GM23338 (cell line): ENCODE measurements at places on chromosomes 5 and 9. TPM values are rescaled to one million over a fixed set of nuclear protein-coding genes. Genes with fewer than 3 reads are reported as not detected.
A peak's percentile ranks its signal among the peaks of the same experiment; 100 is the strongest.

GRCh38 chr5:58891086-58891970 lies 308.5 kb downstream of the RAB3C start:
- no peaks in the 10 kb centered on the region for H3K27me3 ChIP-seq
- H3K4me3 ChIP-seq: no peak overlapping the region
- peak; percentile 85 for DNase-seq
- no peaks in the 10 kb centered on the region for H3K36me3 ChIP-seq
- no peak overlapping the region for H3K27ac ChIP-seq

CER1 gene
- polyA plus RNA-seq: 0.73 and 0.90 TPM in 2 replicates

- no peak for DNase-seq
- H3K36me3 ChIP-seq: no peaks in the 10 kb centered on the region
- no peak overlapping the region for H3K27ac ChIP-seq
- peak overlapping the region; percentile 69 for H3K4me3 ChIP-seq
These were observed 1.2 kb downstream of the ARRDC1 start for GRCh38 chr9:137606734-137607138.

DNA sequence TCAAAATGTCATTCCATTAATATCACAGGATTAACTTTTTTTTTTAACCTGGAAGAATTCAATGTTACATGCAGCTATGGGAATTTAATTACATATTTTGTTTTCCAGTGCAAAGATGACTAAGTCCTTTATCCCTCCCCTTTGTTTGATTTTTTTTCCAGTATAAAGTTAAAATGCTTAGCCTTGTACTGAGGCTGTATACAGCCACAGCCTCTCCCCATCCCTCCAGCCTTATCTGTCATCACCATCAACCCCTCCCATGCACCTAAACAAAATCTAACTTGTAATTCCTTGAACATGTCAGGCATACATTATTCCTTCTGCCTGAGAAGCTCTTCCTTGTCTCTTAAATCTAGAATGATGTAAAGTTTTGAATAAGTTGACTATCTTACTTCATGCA lies 20.6 kb downstream of the PCA3 start:
- no peak overlapping the region for H3K4me3 ChIP-seq
- H3K36me3 ChIP-seq: no peaks in the 10 kb centered on the region
- DNase-seq: no peak
- H3K4me1 ChIP-seq: no peaks in the 10 kb centered on the region
- no peaks in the 10 kb centered on the region for H3K27me3 ChIP-seq
- no peak overlapping the region for H3K27ac ChIP-seq

- no peaks in the 10 kb centered on the region for H3K4me1 ChIP-seq
- no peaks in the 10 kb centered on the region for H3K36me3 ChIP-seq
- H3K4me3 ChIP-seq: no peak overlapping the region
- no peak for DNase-seq
These were observed 22.2 kb downstream of the TTLL11 start for GRCh38 chr9:122070728-122071515.

SLC34A3 gene
- polyA plus RNA-seq: not detected in 2 replicates

DNA sequence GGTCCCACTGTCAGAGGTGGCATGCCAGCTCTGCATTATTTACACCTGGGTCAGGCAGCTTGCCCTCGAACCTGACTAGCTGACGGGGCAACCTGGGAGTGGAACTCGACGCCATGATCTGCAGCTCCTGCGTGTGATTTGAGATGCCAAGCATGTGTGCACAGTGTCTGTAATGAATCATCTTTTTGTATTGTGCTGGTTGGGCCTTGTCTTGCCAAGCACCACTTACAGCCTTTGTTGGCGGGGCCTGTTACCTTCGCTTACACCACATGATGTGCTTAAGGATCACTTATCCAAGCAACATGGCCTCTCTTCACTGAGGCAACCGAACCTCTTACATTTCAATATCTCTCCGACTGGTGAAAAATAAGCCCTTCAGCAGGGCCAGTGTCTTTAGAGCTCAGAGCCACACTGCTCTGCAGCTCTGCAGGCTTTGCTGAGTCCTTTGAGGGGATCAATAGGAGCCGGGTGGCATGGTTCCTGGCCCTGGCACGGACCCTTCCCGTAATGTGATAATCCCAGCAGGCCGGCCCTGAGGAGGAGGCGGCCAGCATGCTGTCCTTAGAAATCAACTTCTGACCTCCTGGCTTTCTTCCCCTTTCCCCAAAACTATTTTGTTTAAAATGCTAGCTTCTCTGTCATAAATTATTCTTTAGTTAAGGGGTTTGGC lies 297.7 kb upstream of the CD180 start:
- no peak overlapping the region for H3K4me3 ChIP-seq
- H3K27ac ChIP-seq: no peak overlapping the region
- DNase-seq: no peak
- no peaks in the 10 kb centered on the region for H3K36me3 ChIP-seq

SEMA5A gene
- polyA plus RNA-seq: 1.8 and 2.1 TPM in 2 replicates

GRCh38 chr5:157494178-157494832 lies 34.3 kb downstream of the NIPAL4 start:
- no peak overlapping the region for H3K4me3 ChIP-seq
- DNase-seq: no peak
- no peak overlapping the region for H3K27ac ChIP-seq
- no peaks in the 10 kb centered on the region for H3K27me3 ChIP-seq
- no peaks in the 10 kb centered on the region for H3K36me3 ChIP-seq

GRCh38 chr5:100902440-100903038 lies 543 bp downstream of the ST8SIA4 start:
- peaks cover 80% of the 10 kb centered on the region for H3K27me3 ChIP-seq
- DNase-seq: peak; percentile 61
- H3K36me3 ChIP-seq: no peaks in the 10 kb centered on the region
- peaks cover 20% of the 10 kb centered on the region for H3K4me1 ChIP-seq

ZNF346 gene
- polyA plus RNA-seq: 6.8 and 11.0 TPM in 2 replicates

DNA sequence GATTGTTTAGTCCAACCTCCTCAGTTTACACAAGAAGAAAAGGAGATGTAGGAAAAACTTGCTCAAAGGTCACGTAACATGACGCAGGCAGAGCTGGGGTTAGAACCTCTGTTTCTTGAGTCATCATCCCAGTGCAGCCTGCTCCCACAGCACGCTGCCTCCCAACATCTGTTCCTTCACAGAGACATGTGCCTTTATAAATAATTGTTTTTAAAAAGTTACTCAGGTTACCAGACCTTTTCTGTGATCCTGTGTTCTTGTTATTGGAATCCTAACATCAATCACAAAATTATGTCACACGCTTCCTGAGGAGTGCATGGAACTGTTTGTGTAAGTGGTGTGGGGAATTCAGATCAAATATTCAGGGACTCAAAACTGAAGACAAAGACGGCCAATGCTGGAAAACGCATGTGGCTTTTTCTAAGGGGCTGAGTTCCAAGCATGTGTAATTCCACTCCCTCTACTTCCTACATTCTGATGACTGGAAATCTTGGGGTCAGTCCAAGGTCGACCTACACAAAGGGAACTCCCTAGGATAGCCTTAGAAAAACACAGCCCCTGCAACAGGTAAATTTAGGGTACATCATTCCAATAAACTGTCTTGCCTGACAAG lies 184.3 kb downstream of the TSSK1B start:
- H3K36me3 ChIP-seq: no peaks in the 10 kb centered on the region
- H3K4me3 ChIP-seq: no peak overlapping the region
- no peak overlapping the region for H3K27ac ChIP-seq
- DNase-seq: no peak
- H3K27me3 ChIP-seq: no peaks in the 10 kb centered on the region

ENG gene
- polyA plus RNA-seq: 2.6 TPM in 2 replicates

IL5 gene
- not detected in 2 replicates for polyA plus RNA-seq

TXNDC8 gene
- polyA plus RNA-seq: not detected in 2 replicates

DNA sequence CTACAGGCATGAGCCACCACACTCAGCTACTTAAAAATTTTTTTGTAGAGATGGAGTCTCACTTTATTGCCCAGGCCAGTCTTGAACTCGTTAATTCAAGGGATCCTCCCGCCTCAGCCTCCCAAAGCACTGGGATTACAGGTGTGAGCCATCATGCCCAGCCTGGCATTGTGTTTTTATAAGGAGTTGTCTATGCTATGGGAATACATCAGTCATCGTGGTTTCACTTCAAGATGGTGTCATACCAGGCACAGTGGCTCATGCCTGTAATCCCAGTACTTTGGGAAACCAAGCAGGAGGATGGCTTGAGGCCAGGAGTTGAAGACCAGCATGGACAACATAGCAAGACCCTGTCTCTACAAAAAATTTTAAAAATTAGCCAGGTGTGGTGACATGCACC lies 49.7 kb downstream of the CYSTM1 start:
- no peaks in the 10 kb centered on the region for H3K4me1 ChIP-seq
- no peaks in the 10 kb centered on the region for H3K27me3 ChIP-seq
- no peak overlapping the region for H3K4me3 ChIP-seq
- no peak for DNase-seq
- H3K36me3 ChIP-seq: no peaks in the 10 kb centered on the region

GRCh38 chr5:100576217-100576751 lies 41.1 kb downstream of the FAM174A start:
- H3K36me3 ChIP-seq: no peaks in the 10 kb centered on the region
- H3K27ac ChIP-seq: no peak overlapping the region
- no peak overlapping the region for H3K4me3 ChIP-seq
- no peaks in the 10 kb centered on the region for H3K4me1 ChIP-seq
- H3K27me3 ChIP-seq: no peaks in the 10 kb centered on the region
- no peak for DNase-seq

DNA sequence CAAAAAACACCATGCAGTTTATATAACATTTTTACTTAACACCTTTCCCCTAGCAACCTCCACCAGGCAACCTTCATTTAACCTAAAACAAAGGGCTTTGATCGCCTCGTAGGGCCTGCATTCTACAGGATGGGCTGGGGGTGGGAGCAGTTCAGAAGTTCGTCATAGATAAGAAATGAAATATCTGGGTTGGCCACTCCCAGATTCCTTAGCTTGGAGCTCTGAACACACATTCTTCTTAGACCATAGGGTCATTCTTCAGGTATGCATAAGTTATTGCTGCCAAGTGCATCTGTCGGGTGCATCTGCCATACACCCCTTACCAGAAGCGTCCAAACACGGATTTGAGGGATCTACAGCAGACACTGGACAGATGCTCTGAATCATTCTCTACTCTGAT lies 4.3 kb upstream of the SLC22A5 start:
- peaks cover 4% of the 10 kb centered on the region for H3K27me3 ChIP-seq
- H3K4me1 ChIP-seq: no peaks in the 10 kb centered on the region
- no peaks in the 10 kb centered on the region for H3K36me3 ChIP-seq
- DNase-seq: no peak

IL3 gene
- not detected in 2 replicates for polyA plus RNA-seq

TRAF1 gene
- polyA plus RNA-seq: 0.39 and 0.63 TPM in 2 replicates

HAND1 gene
- not detected in 2 replicates for polyA plus RNA-seq

PLEKHG4B gene
- 33.5 and 34.2 TPM in 2 replicates for polyA plus RNA-seq

GCNT4 gene
- polyA plus RNA-seq: 1.4 and 2.5 TPM in 2 replicates

NSUN2 gene
- 59.3 and 65.4 TPM in 2 replicates for polyA plus RNA-seq

TCF7 gene
- polyA plus RNA-seq: 5.2 and 5.6 TPM in 2 replicates

SPACA9 gene
- 0.85 and 1.1 TPM in 2 replicates for polyA plus RNA-seq

MCTP1 gene
- polyA plus RNA-seq: 3.0 and 3.7 TPM in 2 replicates

CAMK2A gene
- polyA plus RNA-seq: 0.18 TPM in 1 of 2 replicates, not detected in the other

DNA sequence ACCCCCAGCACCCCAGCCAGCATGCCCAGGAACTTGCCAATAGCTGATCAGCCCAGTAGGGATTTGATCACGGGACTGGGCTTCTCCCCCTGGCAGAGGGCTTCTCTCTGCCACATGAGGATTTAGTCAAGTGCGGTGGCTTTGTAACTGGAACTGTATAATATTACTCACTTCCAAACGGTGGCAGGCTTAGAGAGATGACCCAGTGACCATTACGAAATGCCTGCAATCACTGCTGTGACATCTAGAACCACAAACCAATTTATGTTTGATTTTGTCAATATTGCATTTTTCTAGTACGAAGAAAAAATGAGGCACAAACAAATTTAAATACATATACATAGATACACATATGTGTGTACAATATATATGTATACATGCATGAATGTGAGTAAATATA lies 192.1 kb downstream of the ERCC6L2 start:
- no peaks in the 10 kb centered on the region for H3K36me3 ChIP-seq
- H3K4me1 ChIP-seq: no peaks in the 10 kb centered on the region; the same call in 1 of the 2 replicates
- H3K27me3 ChIP-seq: no peaks in the 10 kb centered on the region
- no peak overlapping the region for H3K27ac ChIP-seq
- H3K4me3 ChIP-seq: no peak overlapping the region

SAP30L gene
- polyA plus RNA-seq: 29.3 and 36.8 TPM in 2 replicates

PPP2R2B gene
- 28.4 and 33.9 TPM in 2 replicates for polyA plus RNA-seq

DNA sequence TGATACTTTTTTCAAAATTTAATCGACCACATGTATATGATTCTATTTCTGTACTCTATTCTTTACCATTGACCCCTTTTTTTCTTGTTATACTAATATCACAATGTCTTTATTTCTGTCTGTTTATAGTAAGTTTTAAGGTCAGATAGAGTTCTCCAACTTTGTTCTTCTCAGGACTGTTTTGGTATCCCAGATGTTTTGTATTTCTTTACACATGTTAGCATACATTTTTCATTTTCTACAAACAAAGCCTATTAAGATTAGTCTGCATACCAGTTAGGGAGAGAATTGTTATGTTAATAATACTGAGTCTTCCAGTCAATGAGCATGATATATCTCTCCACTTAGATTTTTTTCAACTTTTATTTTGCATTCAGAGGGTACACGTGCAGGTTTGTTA lies 8.2 kb upstream of the CAMK4 start:
- no peaks in the 10 kb centered on the region for H3K36me3 ChIP-seq
- H3K4me1 ChIP-seq: peaks cover 17% of the 10 kb centered on the region
- no peaks in the 10 kb centered on the region for H3K27me3 ChIP-seq
- no peak overlapping the region for H3K4me3 ChIP-seq
- no peak overlapping the region for H3K27ac ChIP-seq

CCDC187 gene
- polyA plus RNA-seq: not detected in 2 replicates

DNA sequence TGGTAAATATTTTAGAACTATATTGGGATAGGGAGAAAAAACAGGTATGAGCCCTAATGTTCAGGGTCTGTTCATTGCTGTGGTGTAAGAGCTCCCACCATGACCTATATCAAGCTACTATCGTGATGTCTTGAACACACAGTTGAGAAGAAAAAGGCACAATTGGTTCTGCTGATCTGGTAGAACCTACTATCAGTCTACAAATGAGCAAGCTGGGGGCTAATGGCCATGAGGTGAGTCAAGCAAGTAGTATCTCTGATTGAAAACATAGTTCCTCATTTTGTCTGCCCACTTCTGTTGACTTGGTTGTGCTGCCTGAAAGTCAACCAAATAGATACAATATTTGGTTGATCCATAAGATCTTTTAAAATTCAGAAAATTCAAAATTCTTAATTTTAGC lies 1026.3 kb downstream of the CDH12 start:
- no peaks in the 10 kb centered on the region for H3K27me3 ChIP-seq
- H3K36me3 ChIP-seq: no peaks in the 10 kb centered on the region
- no peak overlapping the region for H3K4me3 ChIP-seq
- no peak overlapping the region for H3K27ac ChIP-seq

GRCh38 chr5:63127054-63127453 lies 548.4 kb downstream of the LRRC70 start:
- no peak overlapping the region for H3K27ac ChIP-seq
- no peak for DNase-seq
- H3K27me3 ChIP-seq: no peaks in the 10 kb centered on the region
- peaks cover 17% of the 10 kb centered on the region; the same call in 1 of the 2 replicates for H3K4me1 ChIP-seq
- no peaks in the 10 kb centered on the region for H3K36me3 ChIP-seq

DNA sequence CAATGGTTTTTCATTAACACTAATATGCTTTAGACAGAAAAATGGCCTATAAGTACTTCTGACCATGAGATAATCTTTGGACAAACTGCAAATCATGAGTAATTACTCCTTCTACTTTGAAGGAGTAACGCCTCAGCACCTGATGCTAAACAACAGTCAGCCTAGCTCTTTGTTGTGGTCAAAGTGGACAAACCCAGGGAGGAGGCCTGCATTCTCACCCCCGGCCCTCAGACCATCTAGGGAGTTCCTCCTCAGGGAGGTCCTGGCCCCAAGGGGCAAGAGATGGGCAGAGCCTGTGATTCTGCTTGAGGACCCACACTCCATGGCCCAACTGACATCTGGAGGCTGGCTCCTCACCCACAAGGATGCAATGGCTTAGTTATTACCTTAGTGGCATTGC lies 48.2 kb upstream of the ANGPTL2 start:
- DNase-seq: no peak
- no peaks in the 10 kb centered on the region for H3K36me3 ChIP-seq
- no peak overlapping the region for H3K27ac ChIP-seq
- H3K27me3 ChIP-seq: no peaks in the 10 kb centered on the region
